ENCODE measurements at places on chromosomes 13 and 19.

GRCh38 chr13:34591900-34592529 lies 350.1 kb upstream of the NBEA start:
- DNase-seq, result no peak

DNA sequence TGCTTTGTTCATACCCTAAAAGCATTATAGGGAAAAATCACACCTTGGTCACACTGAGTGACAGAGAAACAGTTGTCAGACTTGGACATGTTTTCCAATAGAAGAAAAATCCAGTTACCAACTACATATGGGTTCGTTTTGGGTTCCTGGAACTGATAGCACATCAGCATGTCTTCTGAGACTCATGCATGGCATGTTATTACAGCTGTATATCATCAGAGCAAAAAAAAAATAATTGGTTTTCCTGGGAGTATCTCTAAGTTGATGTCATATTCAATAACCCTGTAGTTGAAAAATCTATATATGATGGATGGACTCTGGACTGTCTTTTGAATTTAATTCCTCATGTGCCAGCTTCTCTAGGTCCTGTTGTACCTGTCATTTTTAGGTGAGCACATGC lies 211.6 kb downstream of the DNAJC15 start:
- no peak for DNase-seq

DNA sequence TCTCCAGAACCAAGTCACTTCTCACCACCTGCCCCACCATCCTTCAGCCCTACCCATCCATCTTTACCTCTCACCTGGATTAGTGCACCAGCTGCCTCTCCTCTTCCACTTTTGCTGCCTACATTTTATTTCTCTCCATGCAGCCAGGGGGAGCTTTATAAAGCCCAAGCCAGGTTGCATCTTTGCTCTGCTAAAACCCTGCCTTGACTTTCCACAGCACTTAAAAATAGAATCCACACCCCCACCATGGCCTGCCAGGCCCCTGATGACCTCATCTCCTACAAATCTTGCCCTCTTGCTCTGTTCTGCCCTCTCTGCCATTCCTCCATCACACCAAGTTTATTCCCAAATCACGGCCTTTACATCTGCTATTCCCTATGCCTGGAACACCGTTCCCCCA lies 1.8 kb downstream of the HOOK2 start:
- DNase-seq, result no peak

- DNase-seq, result no peak
Observed at GRCh38 chr19:5988517-5989387, 10.8 kb upstream of the RANBP3 start.

GRCh38 chr13:76231522-76232167 lies 595.5 kb downstream of the LMO7 start:
- DNase-seq, result no peak

DNA sequence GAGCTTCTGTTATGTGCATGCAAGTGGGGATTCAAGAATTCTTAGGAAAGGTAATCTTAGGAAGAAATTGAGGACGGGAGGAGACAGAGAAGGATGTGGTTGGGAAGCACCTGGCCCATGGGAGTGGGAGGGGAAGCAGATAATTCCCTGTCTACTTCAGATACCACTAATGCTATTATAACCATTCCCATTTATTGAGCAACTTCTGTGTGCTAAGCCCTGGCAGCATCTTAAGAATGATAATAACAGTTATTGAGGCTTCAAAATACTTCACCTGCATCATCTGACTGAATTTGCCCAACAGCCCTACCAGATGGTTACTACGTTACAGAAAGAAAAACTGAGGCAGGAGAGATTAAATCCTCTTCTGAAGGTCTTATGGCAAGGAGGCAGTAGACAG lies 1.4 kb downstream of the EPS8L1 start:
- DNase-seq, result no peak

- no peak for DNase-seq
Observed at GRCh38 chr13:19763618-19764017, 19.1 kb downstream of the PSPC1 start.
